ENCODE measurements at places on chromosomes 6 and 20.

- no peak for DNase-seq
Measured at GRCh38 chr6:12051861-12052368, 39.8 kb downstream of the HIVEP1 start.

DNA sequence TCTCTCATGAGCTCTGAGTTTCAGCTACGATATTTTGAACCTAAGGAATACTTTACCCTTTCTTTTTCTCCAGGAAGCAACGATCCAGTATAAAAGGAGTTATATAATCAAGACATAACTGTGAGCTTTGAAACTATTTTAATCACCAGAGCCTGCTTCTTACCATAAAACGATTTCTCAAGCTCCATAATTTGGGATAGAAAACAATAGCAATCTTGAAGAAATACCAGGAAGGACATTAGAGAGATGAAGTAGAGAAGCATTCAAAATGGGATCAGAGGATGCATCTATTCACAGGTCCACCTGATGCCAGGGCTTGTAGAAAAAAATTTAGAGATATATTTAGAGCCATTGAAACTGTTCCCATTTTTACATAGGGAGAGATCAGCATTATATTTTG lies 135.9 kb downstream of the FUT9 start:
- DNase-seq: no peak

DNA sequence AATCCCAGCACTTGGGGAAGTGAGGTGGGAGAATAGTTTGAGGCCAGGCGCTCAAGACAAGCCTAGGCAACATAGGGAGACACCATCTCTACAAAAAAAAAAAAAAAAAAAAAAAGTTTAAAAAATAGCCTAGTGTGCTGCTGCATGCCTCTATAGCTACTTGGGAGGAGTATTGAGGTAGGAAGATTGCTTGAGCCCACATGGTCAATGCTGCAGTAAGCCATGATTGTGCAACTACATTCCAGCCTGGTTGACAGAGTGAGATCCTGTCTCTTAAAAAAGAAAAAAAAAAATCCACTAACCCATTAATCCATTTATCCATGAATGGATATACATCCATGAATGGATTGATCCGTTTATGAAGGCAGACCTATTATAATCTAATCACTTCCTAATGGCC lies 1064.6 kb upstream of the EYS start:
- DNase-seq: no peak

- DNase-seq: no peak
Measured at GRCh38 chr6:104017410-104018381, 842.0 kb downstream of the HACE1 start.

DNA sequence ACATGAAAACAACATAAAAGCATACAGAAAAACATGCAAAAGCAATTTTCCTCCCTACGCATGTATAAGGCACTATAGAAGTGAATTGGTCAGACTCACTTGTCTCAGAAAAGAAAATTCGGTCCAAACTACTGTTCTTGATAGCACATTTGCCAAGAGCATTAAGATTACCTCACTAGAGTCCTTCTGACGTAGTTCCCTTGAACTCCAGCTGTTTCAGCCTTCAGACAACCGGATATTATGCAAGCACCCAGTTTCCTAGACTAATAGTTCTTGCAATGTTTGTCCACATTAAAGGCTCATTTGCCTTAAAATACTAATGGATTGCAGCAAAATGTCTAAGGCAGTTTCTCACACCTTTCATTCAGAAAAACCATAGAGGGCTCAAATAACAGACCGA lies 2.5 kb upstream of the CASS4 start:
- DNase-seq: no peak

- DNase-seq: no peak
Measured at GRCh38 chr6:156618600-156619205, 158.5 kb upstream of the ARID1B start.

- DNase-seq: no peak
Measured at GRCh38 chr6:26358511-26358981, 6.5 kb upstream of the BTN3A2 start.
